ENCODE measurements at places on chromosomes 2 and 18. TPM values are rescaled to one million over a fixed set of nuclear protein-coding genes. Genes with fewer than 3 reads are reported as not detected.

GRCh38 chr18:10850216-10850615 lies 299.2 kb downstream of the PIEZO2 start:
- no peak for DNase-seq
- peaks cover 14% of the 10 kb centered on the region for H3K4me1 ChIP-seq
- H3K27ac ChIP-seq = no peak overlapping the region
- H3K27me3 ChIP-seq = peaks cover 36% of the 10 kb centered on the region
- peaks cover 3% of the 10 kb centered on the region for H3K36me3 ChIP-seq

DNA sequence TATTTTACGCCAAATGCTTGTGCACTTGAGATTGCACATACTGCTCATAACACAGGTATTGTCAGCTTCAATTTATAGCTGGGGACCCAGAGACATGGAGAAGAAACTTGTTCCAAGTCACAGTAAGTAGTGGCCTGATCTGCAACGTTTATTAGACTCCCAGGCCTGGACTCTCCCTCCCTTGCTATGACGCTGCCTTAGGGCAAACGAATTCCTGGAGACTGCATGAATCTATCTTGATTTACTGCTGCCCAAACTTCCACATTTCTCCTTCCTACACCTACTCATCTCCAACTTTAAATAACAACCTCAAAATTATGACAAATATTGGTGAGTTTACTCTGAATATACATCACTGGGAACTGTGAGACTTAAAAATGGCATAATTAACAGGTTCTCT lies 145.1 kb upstream of the CCDC195 start:
- no peaks in the 10 kb centered on the region for H3K4me1 ChIP-seq
- H3K4me3 ChIP-seq = no peak overlapping the region
- no peaks in the 10 kb centered on the region for H3K36me3 ChIP-seq

DNA sequence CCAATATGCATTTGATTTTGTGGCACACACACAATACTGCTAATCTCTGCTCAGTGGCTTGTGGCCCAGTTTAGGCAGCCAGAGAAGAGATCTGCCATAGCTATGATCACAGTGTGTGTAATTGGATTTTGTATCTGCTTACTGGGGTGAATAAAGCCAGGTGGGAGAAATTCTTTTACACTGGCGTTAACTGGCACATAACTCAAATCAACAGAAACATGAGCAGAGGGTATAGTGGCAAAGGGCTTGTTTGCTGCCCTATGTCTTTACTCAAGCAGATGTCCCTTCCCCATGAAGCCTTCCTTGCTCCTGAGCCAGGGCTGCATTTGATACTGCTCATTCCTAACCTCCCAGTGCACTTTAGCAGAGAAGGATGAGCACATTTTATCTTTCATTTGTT lies 28.5 kb downstream of the STON1 start:
- no peaks in the 10 kb centered on the region for H3K27me3 ChIP-seq
- H3K36me3 ChIP-seq = no peaks in the 10 kb centered on the region
- H3K4me1 ChIP-seq = peaks cover 1% of the 10 kb centered on the region
- DNase-seq = no peak
- peak overlapping the region; percentile 41 for H3K27ac ChIP-seq

DNA sequence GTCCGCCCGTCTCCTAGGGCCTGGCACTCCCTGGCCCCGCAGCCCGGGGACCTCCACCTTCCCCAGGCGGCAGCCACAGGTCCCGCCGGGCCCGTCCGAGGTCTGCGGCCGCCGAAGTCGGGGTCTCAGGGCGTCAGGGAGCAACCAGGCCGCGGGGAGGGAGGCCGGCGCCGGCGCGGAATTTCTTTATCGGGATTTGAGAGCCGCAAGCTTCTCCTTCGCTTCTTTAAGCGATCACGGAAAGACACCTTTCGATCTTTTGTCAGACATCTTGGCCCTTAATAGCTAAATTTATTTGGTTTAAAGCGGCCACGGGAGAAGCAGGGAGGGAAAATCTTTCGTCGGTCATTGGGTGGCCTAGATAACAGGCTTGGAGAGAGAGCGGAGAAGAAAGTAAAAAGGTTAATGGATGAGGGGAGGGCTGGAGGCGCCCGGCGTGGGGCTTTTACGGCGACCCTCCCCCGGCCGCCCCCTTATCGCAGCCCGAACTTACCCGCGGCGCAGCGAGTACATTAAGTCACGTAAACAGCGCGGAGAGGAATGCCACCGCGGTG lies 4.3 kb upstream of the GATA6 start:
- no peak for DNase-seq
- peak overlapping the region; percentile 79 for H3K4me3 ChIP-seq
- H3K27me3 ChIP-seq = no peaks in the 10 kb centered on the region
- peaks cover 35% of the 10 kb centered on the region for H3K4me1 ChIP-seq
- peak overlapping the region; percentile 97 for H3K27ac ChIP-seq

GRCh38 chr2:193847991-193848390 lies 1653.3 kb upstream of the TMEFF2 start:
- peaks cover 5% of the 10 kb centered on the region for H3K36me3 ChIP-seq
- peaks cover 14% of the 10 kb centered on the region for H3K4me1 ChIP-seq
- H3K4me3 ChIP-seq = no peak overlapping the region
- H3K27me3 ChIP-seq = no peaks in the 10 kb centered on the region

- H3K36me3 ChIP-seq = no peaks in the 10 kb centered on the region
- H3K27me3 ChIP-seq = peaks cover 2% of the 10 kb centered on the region
- no peak overlapping the region for H3K27ac ChIP-seq
- H3K4me1 ChIP-seq = no peaks in the 10 kb centered on the region
- H3K4me3 ChIP-seq = no peak overlapping the region
Measured at GRCh38 chr2:111239581-111240249, 119.0 kb downstream of the BCL2L11 start.

- peaks cover 2% of the 10 kb centered on the region for H3K4me1 ChIP-seq
- H3K36me3 ChIP-seq = no peaks in the 10 kb centered on the region
- DNase-seq = no peak
- H3K27ac ChIP-seq = no peak overlapping the region
Measured at GRCh38 chr2:2849464-2850217, 518.6 kb upstream of the MYT1L start.

DNA sequence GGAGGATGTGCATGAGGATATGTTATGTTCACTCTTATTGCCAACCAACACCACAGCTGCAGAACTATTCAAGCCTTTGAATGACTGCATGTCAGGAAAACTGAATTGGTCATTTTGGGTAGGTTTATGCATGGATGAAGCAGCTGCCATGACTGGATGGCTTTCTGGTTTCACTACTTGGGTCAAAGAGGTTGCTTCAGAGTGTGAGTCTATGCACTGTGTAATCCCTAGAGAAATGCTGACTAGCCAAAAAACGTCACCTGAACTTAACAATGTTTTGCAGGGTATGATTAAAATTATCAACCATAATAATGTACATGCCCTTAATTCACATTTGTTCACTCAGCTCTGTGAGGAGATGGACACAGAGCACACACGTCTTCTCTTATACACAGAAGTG lies 206.7 kb upstream of the RBBP8 start:
- H3K27me3 ChIP-seq = no peaks in the 10 kb centered on the region
- H3K4me3 ChIP-seq = no peak overlapping the region
- no peak for DNase-seq
- no peaks in the 10 kb centered on the region for H3K36me3 ChIP-seq

- H3K4me1 ChIP-seq = peaks cover 7% of the 10 kb centered on the region
- peaks cover 7% of the 10 kb centered on the region for H3K27me3 ChIP-seq
- no peak for DNase-seq
Measured at GRCh38 chr2:175251425-175252041, 70.0 kb upstream of the ATP5MC3 start.

DNA sequence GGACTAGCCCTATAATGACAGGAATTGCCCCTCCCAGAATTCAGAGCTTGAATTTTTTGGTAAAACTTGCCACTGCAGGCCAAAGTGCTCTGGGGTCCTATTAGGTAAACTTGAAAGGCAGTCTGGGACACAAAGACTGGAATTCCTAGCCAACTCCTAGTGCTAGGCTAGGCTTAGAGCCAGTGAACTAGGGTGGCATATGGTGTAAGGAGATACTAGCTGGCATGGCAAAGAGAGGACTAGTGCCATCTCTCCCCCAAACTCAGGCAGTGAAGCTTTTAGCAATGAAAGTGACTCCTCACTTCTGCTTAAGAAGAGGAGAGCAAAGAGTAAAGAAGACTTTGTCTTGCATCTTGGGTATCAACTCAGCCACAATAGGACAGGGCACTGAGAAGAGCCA lies 410.5 kb upstream of the CNTNAP5 start:
- no peak for DNase-seq
- H3K27ac ChIP-seq = no peak overlapping the region
- no peak overlapping the region for H3K4me3 ChIP-seq
- H3K27me3 ChIP-seq = no peaks in the 10 kb centered on the region
- no peaks in the 10 kb centered on the region for H3K36me3 ChIP-seq

DNA sequence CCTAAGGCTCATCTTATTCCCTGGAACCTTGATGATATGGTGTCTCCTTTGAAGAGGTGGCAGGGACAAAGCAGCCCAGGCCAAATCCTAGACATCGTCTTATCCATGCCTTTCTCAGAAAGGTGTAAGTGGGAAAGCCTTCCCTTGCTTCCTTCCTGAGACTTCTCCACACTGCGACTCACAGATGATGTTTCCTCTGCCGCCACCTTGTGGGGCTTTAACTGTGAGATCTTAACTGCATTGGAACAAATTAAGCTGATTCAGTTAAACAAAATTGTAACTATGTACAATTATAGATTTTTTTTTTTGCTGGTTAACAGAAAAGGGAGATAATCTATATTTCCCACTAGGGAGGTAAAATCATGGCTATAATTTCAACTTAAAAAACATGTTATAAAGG lies 10.0 kb upstream of the GCA start:
- peaks cover 3% of the 10 kb centered on the region for H3K4me1 ChIP-seq
- H3K27ac ChIP-seq = no peak overlapping the region
- H3K27me3 ChIP-seq = no peaks in the 10 kb centered on the region
- no peak for DNase-seq
- H3K4me3 ChIP-seq = no peak overlapping the region

DNA sequence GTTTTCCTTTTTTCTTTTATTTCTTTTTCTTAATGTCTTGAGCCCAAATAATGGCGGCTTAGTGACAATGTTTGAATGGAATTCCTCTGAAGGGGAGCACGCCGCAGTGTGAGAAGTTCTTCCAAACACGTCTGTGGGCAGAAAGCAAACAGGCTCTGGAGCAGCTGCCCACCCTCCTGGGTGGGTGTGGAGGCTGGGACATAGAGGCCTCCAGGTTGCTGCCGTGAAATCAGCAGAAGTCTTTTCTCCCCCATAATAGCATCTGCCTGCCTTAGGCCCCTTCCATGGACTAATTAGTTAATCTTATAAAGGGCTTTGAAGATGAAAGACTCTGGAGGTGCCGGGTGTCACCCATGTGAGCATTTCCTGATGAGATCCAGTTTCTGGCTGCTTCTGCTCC lies 213.9 kb downstream of the SH3RF3 start:
- no peak for DNase-seq
- H3K27ac ChIP-seq = no peak overlapping the region
- H3K4me3 ChIP-seq = no peak overlapping the region

DNA sequence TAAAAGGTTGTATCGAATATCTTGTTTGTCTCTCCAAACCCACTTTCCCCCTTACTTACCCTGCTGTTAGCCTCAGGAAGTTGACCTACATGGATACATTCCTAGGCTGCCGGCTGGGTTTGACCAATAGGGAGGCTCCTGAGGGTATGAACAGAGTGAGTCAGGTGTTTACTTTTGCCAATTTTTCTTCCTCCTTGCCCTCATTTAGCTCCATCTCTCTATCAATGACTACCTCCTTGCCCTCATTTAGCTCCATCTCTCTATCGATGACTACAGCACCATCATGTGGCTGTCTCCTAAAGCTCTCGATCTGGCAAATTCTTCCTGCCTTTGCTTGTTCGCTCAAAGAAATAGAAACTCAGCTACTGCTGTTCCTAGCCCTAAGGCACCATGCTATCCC lies 571.9 kb upstream of the CRIM1 start:
- peaks cover 8% of the 10 kb centered on the region for H3K4me1 ChIP-seq
- H3K27ac ChIP-seq = no peak overlapping the region
- H3K27me3 ChIP-seq = no peaks in the 10 kb centered on the region
- DNase-seq = no peak

DNA sequence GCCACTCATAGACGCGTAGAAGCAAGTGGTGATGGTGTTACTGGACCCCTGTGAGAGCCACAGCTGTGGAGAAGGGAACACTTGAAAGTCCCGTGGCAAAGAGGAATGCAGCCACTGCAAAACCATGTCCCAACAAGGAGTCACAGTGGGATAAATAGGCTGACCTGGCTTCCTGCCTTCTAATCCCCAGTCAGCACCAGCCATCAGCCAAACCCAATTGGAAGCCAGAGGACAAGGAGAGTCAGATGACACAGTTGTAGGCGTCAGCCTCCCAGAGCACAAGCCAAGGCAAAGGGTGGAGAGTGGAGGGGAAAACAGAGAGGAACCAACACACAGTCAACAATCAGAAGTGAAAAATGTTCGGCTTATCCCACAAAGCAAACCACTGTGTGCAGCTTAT lies 5.5 kb upstream of the CYBRD1 start:
- no peak overlapping the region for H3K4me3 ChIP-seq
- H3K36me3 ChIP-seq = no peaks in the 10 kb centered on the region
- H3K27ac ChIP-seq = no peak overlapping the region
- peaks cover 3% of the 10 kb centered on the region for H3K4me1 ChIP-seq
- peaks cover 43% of the 10 kb centered on the region for H3K27me3 ChIP-seq
- DNase-seq = no peak

DNA sequence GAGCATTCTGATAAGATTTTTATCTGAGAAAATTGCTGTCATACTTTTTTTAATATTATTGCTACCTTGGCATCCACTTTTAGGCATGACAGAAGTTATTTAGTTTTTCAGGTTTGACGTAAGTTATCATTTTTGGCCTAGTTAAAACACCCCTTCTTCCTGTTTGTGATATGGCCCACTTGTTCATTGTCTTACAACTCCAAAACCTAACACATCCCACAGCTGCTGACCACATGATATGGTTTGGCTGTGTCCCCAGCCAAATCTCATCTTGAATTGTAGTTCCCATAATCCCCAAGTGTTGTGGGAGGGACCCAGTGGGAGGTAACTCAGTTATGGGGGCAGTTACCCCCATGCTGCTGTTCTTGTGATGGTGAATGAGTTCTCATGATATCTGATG lies 388.1 kb downstream of the SLC4A3 start:
- no peaks in the 10 kb centered on the region for H3K27me3 ChIP-seq
- no peak overlapping the region for H3K27ac ChIP-seq
- no peak overlapping the region for H3K4me3 ChIP-seq
- no peaks in the 10 kb centered on the region for H3K36me3 ChIP-seq
- DNase-seq = no peak

- H3K36me3 ChIP-seq = peaks cover 16% of the 10 kb centered on the region
- no peaks in the 10 kb centered on the region for H3K27me3 ChIP-seq
- no peak for DNase-seq
Measured at GRCh38 chr2:159714247-159714930, 2.1 kb downstream of the MARCHF7 start.

The PLGLB1 gene
- total RNA-seq = 8.6 TPM

The BOLL gene
- total RNA-seq = 0.22 TPM

The C2orf78 gene
- not detected for total RNA-seq

The SEC11C gene
- 91.9 TPM for total RNA-seq

The TUBA4B gene
- not detected for total RNA-seq

The BCL2L11 gene
- total RNA-seq = 27.7 TPM

The ANKRD29 gene
- total RNA-seq = 0.36 TPM

The C2orf66 gene
- 0.38 TPM for total RNA-seq

The SLC19A3 gene
- 36.4 TPM for total RNA-seq

The FAM228A gene
- 0.80 TPM for total RNA-seq

The ZBTB7C gene
- 0.57 TPM for total RNA-seq
